AG20443 (cell line): ENCODE measurements at places on chromosomes 12 and 14.

- DNase-seq = peak; percentile 73
Measured at GRCh38 chr12:105083551-105084105, 630 bp downstream of the ALDH1L2 start.

- no peak for DNase-seq
Measured at GRCh38 chr12:53699678-53700025, 23.8 kb upstream of the ATP5MC2 start.

DNA sequence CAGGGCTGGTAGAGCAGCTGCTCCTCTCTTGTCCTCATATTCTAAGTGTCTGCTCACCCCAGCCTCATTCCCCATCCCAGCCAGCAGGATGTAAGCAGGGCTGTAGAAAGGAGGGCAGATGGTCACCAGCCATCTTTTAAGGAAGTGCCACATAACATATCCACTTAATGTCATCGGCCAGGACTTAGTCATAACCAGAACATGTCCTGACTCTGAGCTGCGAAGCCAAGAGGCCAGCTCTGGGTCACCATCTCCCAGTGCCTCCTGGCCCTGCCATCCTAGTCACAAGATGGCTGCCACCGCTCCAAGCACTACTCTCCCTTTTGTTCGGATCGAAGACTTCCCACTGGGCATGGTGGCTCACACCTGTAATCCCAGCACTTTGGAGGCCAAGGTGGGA is 123.9 kb downstream of the PLXNC1 start:
- DNase-seq = no peak

GRCh38 chr12:28708918-28709371 is 440.1 kb upstream of the FAR2 start:
- peak; percentile 73 for DNase-seq

GRCh38 chr12:121825041-121825523 is 21.3 kb downstream of the SETD1B start:
- no peak for DNase-seq

DNA sequence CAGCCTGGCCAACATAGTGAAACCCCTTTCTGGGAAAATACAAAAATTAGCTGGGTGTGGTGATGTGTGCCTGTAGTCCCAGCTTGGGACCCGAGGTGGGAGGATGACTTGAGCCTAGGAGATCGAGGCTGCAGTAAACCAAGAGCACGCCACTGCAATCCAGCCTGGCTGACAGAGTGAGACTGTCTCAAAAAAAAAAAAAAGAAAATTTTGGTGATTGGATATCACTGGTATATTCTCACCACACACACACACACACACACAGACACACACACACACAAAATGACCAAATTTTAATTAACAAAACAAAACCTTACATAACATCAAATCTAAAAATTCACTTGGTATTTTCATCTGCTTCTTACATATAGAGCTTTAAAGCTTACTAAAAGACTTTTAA is 3.4 kb upstream of the FAM177A1 start:
- DNase-seq = no peak

DNA sequence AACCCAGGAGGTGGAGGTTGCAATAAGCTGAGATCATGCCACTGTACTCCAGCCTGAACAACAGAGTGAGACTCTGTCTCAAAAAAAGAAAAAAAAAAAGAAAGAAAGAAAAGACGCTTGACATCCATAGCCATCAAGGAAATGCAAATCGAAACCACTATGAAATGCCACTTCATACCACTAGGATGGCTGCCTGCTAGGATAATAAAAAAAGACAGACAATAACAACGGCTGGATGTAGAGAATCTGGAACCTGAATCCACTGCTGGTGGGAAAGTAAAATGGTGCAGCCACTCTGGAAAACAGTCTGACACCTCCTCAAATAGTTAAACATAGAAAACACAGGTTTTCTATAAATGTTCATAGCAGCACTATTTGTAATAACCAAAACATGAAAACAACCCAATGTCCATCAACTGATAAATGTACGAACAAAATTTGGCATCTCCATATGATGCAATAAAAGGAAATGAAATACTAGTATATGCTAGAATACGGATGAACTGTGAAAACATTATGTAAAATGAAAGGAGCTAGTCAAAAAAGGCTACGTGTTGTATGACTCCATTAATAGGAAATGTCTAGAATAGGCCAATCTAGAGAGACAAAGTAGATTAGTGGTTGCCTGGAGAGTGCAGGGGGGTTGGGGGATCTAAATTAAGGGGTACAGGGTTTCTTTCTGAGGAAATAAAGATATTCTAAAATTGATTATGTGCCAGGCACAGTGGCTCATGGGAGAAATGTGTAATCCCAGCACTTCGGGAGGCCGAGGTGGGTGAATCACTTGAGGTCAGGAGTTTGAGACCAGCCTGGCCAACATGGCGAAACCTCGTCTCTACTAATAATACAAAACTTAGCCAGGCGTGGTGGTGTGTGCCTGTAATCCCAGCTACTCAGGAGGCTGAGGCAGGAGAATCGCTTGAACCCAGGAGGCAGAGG is 9.7 kb downstream of the WSB2 start:
- DNase-seq = no peak

- DNase-seq = no peak
Measured at GRCh38 chr12:3315201-3315661, 175.8 kb upstream of the PRMT8 start.

DNA sequence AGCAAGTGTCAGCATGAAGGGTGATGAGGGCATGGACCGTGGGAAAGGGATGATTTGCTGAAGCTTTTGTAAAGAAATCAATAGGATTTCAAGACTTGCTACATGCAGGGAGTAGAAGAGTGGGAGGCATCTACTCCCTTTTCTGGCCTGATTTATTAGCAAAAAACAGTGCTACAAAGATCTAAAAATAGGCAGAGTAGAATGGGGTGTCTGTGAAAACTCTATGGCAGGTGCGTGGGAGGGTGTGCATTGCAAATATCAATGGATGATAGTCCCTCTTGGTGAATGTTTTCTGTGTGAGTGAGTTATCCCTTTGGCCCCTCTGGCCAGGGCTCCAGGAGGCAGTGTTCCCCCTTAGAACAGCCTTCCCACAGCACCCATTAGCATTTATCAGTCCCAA is 139.0 kb downstream of the SMOC1 start:
- DNase-seq = no peak

DNA sequence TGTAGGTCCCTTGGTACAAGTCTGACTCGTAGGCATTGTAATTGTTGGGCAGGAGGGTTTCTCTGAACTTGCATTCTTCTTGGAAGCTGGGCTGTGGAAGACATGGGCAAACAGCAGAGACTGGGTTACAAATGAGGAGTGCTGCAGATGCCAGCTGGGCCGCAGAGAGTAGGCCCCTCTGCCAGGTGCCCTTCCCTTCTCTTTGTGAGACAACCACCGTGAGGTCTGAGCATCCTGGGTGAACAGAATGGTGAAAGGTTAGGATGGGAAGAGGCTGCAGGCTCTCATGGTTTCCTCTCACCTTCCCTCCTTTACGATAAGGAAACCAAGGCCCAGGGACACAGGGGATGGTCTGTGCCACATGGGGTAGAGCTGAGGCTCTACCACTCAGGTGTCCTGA is 11.3 kb downstream of the FGF6 start:
- no peak for DNase-seq

DNA sequence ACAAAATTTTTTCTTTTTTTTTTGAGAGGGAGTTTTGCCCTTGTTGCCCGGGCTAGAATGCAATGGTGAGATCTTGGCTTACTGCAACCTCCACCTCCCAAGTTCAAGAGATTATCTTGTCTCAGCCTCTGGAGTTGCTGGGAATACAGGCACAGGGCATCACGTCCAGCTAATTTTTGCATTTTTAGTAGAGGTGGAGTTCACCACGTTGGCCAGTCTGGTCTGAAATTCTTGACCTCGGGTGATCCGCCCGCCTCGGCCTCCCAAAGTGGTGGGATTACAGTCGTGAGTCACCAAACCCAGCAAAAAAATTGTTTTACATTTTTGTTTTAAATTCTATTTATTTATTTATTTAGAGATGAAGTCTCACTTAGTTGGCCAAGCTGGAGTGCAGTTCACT is 4.7 kb upstream of the SLC2A14 start:
- no peak for DNase-seq

GRCh38 chr14:57729208-57730187 is 136.4 kb downstream of the SLC35F4 start:
- no peak for DNase-seq

- no peak for DNase-seq
Measured at GRCh38 chr12:1347294-1347693, 247.1 kb downstream of the FBXL14 start.

GRCh38 chr14:30710876-30711275 is 88.8 kb downstream of the SCFD1 start:
- peak; percentile 14 for DNase-seq

DNA sequence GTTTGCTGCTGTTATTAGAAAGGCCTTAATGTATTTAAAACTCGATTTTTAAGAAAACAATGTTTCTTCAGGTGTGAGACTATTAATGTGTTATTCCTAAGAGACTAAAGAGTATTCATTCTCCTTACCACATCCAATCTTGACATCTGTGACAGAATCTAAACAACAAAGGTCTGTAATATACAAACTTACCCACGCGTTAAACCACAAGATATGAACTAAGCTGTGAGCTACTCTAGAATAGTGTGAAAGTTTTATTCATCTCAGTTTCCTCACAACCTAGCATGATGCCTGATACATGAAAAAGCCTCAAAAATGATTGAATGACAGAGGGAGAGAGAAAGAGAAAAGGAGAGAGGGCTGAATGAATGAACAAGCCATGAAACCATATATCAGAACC is 117.3 kb upstream of the COCH start:
- no peak for DNase-seq

DNA sequence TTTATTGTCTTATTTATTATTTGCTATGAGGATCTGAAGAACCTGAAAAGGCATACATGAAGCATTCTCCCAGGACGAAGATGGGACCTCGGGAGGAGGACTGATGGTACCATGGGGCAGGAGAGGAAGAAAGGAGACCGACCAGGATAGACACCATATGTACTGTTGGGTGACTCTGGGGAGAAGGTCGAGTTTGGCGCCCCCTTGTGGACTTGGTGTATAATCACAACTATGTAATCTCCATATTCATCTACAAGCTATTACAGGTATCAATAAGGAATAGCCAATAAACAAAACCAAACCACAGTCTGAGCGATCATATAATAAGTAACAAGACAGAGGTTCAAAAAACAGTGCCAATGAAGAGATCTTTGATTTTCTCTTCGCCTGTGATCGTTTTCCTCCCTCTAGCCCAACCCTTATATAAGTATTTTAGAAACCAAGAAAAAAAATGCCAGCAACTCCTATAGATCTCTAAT is 139.1 kb downstream of the SPTSSA start:
- DNase-seq = peak; percentile 78

DNA sequence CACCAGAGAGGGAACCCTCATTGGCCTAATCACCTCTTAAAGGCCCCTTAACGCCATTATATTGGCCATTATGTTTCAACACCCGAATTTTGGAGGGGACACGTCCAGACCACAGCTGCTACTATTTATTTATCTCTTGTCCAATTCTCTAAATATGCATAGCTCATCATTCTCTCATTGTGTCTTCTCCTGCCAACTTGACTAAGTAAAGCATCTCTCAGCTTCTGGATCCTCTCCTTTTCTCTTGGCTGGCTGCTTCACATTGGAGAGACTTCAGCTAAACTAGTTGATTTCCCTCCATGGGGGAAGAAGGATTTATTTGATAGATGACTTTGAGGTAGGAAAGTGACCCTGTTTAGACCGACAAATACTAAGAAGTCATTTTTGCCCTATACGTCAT is 120.4 kb upstream of the KRR1 start:
- no peak for DNase-seq
